Neural crest cell (in vitro differentiated cells): ENCODE measurements at places on chromosomes 12 and 14.

- no peak for DNase-seq
Observed at GRCh38 chr12:131368668-131369071, 342.2 kb upstream of the SFSWAP start.

DNA sequence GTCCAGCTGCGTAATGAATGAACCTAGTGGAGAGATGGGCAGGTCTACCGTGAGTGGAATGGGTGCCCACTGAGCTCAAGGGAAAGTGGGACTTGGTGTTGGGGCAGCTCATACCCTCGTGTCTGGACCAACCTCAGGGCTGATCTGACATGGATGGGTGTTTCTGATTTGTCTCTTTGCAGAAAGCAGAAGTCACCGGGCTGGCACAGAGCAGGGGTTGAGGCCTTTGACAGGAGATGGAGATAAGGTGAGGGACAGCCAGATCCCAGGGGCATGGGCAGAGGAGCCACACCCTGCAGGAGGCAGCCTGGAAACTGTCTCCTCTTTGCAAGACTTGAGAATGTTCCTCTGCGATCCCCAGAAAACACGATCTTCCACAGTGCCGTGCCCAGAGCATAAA lies 20.9 kb upstream of the PPP1CC start:
- DNase-seq = no peak

DNA sequence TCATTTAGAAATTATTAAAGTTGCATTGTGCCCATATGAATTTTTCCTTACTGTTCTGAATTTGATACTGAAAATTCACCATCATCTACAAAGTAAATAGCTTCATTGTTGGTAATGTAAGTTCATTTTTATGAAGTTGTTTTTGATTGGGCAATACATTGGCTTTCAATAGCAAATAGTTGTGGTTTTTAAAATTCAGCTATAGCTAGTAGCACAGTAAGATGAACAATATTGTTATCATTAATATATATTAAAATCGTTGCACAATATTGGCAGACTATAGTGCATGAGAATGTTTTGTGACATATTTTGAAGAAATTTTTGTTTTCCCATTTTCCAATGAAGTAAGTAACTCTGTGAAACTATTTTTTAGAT lies 575.0 kb downstream of the PRKD1 start:
- DNase-seq = no peak

DNA sequence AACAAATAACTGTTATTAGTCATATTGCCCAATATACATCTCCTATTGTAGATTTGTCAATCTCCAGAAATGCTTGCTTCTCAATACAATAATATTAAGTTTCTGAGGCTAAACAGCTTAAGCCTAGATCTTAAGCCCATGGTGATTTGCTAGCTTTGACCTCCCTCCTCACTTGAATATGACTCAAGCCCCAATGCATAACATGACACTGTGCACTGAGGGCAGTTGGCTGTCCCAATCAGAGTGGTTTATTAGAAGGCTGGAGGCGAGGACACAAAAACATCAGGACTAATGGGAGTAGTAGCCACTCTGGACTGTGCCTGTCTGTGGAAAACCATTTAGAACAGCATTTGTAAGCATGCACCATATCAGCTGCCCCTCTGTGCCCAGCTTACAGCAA lies 81.1 kb upstream of the GTF2A1 start:
- DNase-seq = no peak

GRCh38 chr12:52126050-52126604 lies 46.6 kb downstream of the SMIM41 start:
- no peak for DNase-seq

DNA sequence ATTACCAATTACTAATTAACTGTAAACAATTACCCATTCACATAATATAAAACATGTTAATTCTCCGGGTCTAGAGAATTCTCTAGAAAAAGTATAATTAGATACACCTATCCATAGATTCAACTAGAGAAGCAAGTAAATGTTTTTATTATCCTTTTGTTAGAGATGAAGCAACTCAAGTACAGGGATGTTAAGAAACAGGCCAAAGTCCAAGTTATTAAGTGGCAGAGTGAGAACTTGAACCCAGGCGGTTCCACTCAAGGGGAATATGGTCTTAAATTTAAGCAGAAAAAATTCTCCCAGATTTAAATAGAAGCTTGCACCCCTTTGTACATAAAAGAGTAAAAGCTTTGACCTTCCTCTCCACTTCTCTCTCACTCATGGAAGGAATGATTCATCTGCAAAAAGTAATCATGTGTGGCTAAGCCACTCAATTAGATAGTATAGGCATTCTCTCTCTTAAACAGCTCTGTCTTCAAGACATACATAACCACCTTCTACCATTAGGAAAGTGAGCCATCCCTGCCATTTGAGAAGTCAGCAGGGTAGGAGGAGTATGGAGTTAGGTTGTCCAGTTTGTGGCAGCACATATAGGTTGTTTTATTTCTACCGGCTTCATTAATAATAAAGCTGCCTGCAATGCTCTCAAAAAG lies 34.1 kb downstream of the ERGIC2 start:
- no peak for DNase-seq
